ENCODE measurements at places on chromosomes 6 and 20. TPM values are rescaled to one million over a fixed set of nuclear protein-coding genes. Genes with fewer than 3 reads are reported as not detected.

GRCh38 chr20:36919715-36920333 lies 31.7 kb downstream of the SAMHD1 start:
- peak; percentile 79 for DNase-seq

GRCh38 chr6:8941577-8941976 lies 506.2 kb upstream of the SLC35B3 start:
- DNase-seq: no peak

- DNase-seq: no peak
Observed at GRCh38 chr20:18041462-18041861, 16.3 kb downstream of the OVOL2 start.

DNA sequence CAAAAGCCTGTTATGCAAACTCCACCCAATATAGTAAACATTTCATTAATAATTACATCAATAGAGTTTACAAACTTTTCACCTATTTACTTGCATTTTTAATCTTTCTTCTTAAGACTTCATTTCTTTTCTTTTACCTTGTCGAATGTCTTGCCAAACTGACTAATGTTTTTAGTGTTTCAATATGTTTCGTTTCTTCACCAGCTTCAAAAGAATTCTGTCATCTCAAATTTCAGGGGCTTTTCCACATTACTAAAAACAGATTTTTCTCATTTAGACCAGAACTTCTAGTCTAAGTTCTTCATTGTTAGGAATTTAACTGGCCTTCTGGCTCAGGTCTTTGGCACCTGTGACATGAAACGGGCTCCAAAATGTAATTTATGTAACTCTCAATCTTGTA lies 196.5 kb downstream of the ARHGAP18 start:
- DNase-seq: no peak

FOXQ1 gene
- total RNA-seq: not detected

HTR1E gene
- total RNA-seq: not detected
